ENCODE measurements at places on chromosomes 16 and 17.

DNA sequence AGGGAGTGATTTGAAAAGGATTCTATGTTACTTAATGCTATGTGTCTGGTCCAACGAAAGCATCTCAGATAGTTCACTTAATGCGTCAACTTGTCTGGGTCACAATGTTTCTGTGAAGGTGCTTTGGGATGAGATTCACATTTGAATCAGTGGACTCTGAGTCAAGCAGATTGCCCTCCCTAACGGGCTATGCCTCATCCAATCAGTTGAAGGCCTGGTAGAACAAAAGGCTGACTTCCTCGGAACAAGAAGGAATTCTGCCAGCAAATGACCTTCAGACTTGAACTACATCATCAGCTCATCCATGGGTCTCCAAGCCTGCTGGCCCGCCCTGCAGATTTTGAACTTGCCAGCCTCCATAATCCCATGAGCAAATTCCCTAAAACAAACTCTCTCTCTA lies 15.2 kb downstream of the EMP2 start:
- no peak for DNase-seq

DNA sequence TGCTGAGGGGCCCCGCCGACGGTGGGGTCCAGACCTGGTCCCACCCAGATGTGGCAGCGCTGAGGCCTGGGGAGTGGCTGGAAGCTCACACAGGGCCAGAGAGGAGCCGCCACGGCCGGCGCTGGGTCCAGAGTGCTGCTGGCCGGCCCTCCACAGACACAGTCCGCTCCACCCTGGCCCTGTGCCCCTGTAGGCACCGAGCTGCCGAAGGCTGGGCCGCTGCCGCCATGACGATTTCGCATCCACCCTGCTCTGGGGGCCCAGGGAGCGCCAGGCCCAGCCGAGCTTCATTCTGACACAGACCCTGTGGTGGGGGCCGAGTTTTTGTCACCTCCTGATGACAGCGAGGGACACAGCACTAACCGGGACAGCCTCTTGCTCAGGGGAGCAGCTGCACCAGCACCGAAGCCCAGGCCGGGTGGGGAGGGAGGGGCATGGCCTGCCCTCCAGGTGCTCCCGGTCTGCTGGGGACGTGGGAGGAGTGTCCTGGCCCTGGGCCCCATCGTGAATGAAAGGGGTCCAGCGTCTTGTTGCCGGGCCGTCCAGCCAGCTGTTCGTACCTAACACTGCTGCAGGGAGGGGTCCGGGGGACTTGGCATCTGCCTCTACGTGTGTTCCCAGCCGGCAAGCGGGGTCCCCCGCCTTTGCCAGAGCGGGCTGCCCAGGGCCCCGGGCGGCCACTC lies 27.1 kb upstream of the SSTR5 start:
- no peak for DNase-seq

DNA sequence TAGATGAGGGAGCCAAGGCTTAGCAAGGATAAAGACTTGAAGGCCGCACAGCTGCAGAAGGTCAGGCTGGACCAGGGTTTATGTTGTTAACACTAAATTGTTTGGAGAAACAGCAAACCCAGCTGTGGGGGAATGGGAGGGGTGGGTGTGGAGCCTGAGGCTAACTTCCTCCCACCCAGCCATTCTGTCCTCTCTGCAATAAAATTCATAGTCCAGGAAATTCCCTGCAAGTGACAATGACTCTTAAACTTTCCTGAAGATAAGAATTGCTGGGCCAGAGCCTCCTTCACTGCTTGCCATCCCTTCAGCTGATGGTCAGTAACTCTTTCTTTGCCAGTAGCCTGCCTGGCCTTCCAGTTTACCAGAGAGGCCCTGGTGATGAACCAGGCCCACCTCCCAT lies 19.4 kb upstream of the ATP5MC1 start:
- no peak for DNase-seq

GRCh38 chr17:81090361-81091136 lies 55.6 kb downstream of the BAIAP2 start:
- no peak for DNase-seq

- no peak for DNase-seq
These were observed 94.9 kb downstream of the TMEM132E start for GRCh38 chr17:34673995-34674890.

DNA sequence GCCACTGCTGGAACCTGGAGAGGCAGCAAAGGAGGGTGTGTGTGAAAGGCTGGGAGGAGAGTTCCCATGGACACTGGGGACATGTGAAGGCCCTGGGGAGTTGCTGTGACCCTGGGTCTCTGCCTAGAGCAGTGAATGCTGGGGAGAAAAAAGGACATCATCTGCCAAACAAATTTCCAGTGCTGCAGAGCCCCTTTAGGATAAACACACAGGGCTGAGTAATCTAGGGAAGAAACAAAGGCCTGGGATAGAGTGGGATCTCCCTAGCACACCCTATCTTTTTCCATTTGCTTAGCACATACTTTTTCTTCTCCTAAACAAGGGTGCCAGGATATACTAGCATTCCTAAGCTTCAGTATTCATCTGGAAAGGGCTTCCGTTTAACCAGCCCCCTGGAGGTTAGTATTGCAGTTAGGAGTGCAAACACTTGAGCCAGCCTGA lies 3.3 kb upstream of the HIGD1B start:
- DNase-seq, result no peak

All from ovary (tissue), 10 donors.